ENCODE measurements at places on chromosomes 3 and 15.

DNA sequence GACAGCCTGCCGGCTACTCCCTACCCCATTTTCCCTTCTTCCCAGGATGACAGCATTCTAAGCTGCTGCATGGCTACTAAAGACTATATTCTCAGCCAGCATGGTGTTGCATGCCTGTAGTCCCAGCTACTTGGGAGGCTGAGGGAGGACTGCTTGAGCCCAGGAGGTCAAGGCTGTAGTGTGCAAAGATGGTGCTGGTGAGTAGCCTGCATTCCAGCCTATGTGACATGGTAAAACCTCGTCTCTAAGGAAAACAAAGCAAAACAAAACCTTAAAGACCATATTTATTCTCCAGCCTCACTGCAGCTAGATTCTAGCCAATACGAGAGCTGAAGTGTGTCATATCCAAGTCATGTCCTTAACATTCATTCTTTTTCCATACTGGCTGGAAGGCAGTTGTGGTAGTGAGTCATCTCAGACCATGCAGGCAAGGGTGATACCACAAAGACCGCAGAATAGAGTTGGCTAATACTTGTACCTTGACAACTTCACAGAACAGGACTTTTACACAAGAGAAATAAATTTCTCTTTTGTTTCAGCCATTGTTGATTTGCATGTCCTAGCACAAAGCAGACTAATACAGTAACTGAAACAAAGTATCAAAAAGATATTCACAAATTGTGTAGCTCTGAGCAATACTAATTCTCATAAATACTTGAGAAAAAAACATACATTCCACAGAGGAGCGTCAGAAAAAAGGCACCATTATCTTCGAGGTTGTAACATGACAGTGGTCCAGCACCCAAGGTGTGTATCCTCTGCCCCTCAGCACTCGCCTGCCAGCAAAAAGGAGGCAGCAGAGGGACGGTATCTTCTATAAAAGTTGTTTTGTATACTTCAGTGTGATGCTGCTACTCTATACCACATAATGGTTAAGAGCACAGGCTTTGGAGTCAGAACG lies 14.8 kb downstream of the PBRM1 start:
- peak; percentile 98 for DNase-seq

GRCh38 chr15:57708047-57708446 lies 1.5 kb downstream of the POLR2M start:
- peak; percentile 70 for DNase-seq

GRCh38 chr3:169082634-169083033 lies 580.9 kb downstream of the MECOM start:
- DNase-seq = peak; percentile 15

DNA sequence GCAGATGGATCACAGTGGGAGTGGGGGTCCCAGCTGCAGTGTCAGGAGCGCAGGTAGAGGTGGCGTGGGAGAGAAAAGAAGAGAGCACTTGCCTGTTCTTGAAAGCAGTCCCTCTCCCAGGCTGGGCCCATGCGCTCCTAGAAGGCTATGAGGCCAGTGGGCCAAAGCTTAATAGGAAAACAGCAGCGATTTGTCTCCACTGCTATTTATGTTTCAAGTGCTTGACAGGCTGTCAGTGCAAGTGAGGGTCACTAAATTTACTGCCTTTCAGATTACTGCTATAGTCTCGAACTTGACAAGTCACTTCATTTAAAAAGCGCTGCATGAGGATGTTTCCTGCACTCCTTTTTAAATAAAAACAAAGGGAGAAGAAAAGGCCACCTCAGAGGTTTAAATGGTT lies 239.5 kb downstream of the GAP43 start:
- no peak for DNase-seq

- DNase-seq = peak; percentile 62
Observed at GRCh38 chr3:184338511-184338945, 1.1 kb downstream of the FAM131A start.

DNA sequence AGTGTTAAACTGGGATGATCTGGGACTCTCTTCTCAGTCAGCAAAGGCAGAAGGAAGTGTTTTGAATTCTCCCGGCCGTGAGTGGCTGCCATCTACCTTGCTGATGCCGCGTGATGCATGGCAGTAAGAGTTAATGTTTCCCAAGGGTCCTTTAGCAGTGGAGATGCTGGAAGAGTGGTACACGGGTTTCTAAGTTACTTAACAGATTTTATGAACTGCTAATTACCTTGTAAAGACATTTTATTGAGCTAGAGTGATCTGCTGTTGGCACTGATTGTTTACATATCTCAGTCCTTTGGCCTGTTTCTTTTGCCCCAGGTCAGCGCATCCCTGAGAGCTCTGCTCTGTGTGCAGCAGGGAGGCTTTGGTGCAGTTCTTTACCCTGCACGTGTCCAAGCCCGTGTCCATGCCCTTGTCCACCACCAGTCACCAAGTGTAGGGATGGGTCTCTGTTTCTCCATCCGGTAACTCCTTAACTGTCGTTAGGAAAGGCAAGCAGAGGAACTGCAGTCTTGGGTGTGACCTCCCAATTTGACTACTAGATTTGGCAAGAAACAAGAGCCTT lies 172.3 kb downstream of the SLCO3A1 start:
- no peak for DNase-seq

- no peak for DNase-seq
Observed at GRCh38 chr3:114450008-114450596, 156.3 kb downstream of the TIGIT start.

DNA sequence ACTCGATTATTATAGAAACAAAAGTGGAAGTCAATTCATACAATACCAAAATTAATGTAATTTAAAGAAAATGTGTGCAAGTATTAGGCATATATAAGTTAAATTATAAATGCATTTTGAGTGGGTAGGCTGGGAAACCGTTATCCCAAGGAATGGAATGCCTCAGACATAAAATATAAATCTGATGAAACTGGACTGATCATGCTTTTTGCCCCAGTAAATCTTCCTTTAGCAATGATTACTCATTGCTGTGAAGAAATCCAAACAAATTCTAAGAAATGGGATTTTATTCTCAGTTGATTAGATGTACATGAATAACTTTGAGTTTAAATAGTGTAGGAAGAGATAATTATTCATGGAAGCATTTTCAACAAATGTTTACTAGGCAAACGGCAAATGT lies 185.5 kb upstream of the KCNMB2 start:
- DNase-seq = peak; percentile 62

DNA sequence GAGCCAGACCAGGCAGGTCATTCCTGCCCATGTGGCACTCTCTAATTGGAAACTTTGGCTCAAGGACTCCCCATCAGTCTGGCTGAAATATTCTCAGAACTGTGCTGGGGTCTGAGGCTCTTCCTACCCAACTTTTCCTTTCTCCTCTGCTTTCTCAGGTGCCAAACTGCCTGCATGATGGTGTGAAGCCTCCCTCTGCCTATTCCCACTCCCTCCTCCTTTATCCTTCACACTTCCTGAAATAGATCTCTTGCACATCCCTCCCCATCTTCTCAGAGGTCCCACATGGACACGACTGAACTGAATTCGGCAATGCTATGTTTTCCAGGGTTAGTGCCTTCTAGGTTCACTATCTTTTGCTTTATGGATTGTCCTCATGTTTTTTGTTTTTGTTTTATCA lies 12.5 kb downstream of the LIPH start:
- DNase-seq = no peak

DNA sequence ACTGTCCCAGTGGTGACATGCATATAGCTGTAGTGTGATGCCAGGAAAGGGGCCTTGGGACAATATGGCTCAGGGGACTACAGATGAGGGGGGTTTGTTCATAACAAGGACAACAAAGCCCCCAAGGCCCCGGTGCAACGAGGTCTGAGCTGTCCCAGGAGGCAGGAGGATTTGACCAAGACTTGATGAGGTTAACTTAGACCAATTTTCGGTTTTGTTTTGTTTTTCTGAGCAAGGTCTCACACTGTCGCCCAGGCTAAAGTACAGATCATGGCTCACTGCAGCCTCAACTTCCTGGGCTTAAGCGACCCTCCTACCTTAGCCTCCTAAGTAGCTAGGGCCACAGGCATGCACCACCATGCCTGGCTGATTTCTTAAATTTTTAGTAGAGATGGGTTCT lies 23.8 kb downstream of the EFCAB12 start:
- no peak for DNase-seq

GRCh38 chr3:37074178-37074577 lies 80.9 kb downstream of the MLH1 start:
- peak; percentile 87 for DNase-seq

GRCh38 chr3:47762233-47762632 lies 19.5 kb downstream of the SMARCC1 start:
- DNase-seq = no peak

DNA sequence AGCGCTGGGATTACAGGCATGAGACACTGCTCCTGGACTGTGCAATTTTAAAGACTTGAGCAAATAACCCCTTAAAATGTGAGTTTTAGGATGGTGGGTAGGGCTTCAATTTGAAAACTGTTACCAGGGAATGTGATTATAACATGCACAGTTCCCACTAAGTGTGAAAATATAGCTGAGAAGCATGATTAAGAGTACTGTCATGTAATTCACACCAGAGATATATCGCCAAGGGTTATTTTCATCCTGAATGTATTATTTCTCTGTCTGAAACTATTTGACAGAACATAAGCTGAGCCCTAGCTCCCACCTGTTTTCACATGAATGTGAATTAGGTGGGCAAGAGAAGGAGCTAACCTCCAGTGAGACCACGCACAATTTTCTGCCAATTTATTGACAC lies 457.2 kb downstream of the GABRG3 start:
- DNase-seq = no peak

DNA sequence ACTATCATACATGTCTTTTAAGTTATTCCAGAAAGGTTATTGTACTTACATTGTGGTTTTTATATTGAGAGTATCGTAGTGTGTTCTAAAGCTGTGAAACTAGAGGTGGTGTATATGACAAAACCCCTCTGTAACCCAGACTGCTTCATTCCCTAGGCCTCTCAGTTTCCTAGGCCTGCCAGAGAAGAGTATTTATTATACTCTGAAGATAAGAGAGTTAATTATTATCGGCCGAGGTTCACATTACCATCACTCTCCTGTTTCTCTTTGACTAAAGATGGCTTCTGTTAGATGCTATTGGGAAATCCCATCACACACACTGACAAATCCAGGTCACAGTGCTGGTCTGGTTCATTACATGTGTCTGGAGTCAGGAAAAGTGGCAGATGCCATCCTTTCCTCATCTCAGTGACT lies 20.5 kb downstream of the EXOSC7 start:
- no peak for DNase-seq

GRCh38 chr15:100922192-100923040 lies 3.3 kb downstream of the LRRK1 start:
- no peak for DNase-seq

DNA sequence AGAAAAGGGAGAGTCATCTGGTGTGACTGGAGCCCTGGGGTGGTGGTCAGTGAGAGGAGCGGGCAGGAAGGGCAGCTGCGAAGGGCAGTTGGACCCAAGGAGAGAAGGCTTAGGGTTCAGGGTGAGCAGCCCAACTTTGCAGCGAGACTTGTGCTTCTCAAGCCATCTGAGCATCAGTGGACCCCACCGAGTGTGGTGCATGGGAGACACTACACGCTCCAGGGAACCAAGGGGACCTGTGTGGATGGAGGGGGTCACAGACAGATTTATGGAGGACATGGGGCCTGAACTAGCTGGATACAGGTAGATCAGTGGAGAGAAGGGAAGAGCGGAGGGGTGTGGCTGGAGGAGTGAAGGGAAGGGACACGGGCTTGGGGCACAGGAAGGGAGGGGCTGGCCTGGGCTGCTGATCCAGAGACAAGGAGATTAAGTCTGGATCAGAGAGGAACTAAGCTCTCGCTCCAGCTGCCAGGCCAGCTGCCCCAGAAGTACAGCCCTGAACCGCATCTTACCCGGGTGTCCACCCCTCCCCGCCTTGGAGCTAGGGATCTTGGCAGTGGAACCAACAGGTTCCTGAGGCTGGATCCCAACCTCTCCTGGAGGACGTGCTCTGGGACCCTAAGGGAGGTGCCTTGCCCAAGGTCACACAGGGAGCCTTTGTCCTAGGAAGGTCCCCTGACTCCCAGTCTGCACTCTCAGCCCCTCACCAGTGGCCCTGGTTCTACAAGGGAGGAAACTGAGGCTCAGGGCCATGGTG lies 120.5 kb downstream of the CORO2B start:
- no peak for DNase-seq

- no peak for DNase-seq
Observed at GRCh38 chr15:64948916-64949315, 37.2 kb downstream of the ANKDD1A start.

DNA sequence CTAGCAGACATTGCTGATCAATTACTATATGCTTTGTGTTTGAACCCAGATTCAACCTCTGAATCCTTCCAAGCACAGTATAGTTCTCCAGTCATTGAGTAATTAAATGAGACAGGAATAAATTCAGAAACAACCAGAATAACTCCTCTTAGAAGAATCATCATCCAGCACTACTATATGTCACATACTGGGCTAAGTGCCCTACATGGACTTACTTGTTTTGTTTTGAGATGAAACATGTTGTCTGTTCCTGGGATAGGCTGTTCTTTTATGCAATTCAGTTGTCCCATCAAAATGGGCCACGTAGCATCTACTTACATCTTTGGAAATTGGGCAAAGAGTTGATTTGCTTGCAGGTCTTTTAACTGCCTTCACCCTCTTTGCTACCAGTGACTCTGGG lies 365.5 kb upstream of the SUCLG2 start:
- no peak for DNase-seq

DNA sequence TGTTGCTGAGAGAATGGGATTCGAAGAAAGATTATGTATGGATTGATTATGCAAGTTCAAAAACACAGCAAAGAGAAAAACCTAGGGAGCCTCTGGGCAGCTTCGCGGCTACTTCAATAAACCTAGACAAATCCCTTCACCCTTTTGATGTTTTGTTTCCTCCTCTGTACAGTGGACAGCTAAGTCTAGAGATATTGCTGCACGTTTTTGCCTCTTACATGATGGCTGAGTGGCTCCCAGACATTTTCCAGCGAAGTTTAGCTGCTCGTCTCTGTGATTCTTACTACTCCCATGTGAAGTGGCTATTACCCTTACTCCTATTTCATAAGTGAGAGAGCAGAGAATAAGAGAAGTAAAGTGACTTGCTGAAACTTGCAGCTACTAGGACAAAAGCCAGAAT lies 695.0 kb upstream of the GRM7 start:
- DNase-seq = no peak

- peak; percentile 27 for DNase-seq
Observed at GRCh38 chr3:124532071-124532470, 198.2 kb upstream of the UMPS start.

GRCh38 chr15:41235929-41236328 lies 4.9 kb downstream of the CHP1 start:
- no peak for DNase-seq
